ENCODE measurements at places on chromosomes 12 and 14.

DNA sequence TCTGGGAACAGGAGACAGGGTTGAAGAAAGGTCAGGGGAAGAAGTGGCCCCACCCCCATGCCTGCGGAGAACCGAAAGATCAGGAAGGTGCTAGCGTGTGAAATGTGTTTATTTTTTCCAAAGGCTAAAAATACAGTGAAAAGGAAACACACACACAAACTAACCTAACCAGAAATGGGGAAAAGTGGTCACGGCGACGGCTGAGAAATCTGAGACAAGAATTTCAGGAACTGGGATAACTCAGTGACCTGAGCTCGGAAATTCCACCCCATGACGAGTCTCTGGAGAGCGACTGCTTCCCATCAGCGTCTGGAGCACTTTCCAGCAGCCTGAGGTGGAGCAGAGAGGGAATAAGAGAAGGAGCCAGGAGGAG lies 16.6 kb upstream of the RND1 start:
- DNase-seq = no peak

DNA sequence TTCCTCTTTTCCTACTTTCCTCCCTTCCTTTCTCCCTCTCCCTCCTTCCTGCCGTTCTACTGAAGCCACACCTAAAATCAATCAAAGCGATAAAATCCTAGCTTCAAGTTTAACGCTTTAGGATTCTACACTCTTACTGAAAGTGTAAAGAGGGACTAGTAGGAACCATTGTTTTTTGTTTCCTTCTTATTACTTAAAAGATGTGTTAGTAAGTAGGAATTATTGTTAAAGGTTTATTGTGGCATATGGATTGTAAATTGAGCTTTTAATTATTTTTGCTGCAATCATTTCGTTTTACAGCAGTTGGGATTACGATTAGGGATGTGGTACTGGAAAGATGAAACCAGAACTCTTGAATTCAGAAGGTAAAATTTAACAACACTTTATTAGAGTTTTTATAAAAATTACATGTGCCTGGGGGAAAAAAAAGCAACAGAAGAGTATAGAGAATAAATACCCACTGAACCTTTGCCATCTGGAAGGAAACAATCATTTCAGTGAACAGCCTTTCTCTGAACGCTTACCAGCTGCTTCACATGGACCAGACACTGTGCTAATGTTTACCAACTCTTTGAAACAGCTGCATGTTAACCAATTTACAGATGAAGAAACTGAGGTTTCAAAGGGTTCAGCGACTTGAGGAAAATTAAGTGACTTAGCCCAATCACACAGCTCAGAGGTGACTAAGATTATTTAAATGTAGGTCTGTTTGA lies 1.0 kb downstream of the PPP1R36 start:
- no peak for DNase-seq

DNA sequence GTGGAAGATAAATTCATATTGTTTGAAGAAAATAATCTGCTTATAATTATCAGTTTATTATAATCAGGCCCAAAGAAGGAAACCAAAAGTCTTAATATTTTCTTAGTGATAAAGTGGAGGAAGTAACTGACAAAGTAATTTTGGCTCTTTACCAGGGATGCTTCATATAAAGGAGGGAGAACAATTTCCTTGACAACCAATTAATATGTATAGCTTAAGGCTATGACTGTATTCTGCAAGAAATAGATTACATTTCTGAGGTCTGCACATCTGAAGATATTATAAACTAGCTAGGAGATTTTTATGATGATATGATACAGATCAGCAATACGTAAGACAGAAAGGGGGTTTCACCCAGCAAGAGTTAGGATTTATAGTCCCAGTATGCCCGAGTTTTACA lies 90.8 kb downstream of the BICD1 start:
- DNase-seq = no peak

DNA sequence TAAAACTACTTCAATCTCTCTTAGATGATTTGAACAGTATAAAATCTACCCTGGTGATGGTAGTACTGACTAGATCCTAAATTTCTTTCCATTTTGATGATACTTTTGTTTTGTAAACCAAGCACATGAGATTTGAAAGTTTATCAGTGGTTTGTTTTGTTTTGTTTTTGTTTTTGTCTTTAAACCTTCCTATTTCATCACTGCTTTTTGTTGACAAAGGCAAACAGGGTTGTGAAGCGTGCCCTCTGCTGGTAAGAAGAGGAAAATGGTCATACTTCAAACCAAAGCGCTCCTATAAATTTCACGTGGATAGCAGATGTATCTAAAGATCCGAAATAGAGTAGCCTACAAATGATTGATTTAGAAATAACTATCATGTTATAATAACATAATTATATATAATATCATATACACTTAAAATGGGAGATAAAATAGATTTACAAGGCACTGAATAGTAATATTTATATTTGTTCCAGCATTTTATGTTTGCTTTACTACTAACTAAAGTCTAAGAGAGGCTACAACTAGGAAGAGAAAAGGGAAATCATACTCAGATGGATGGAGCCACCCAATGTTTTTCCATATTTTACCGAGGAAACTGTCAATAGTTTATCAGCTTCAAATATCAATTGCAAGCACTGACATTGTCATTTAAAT lies 254.0 kb upstream of the USP15 start:
- peak; percentile 0 for DNase-seq

DNA sequence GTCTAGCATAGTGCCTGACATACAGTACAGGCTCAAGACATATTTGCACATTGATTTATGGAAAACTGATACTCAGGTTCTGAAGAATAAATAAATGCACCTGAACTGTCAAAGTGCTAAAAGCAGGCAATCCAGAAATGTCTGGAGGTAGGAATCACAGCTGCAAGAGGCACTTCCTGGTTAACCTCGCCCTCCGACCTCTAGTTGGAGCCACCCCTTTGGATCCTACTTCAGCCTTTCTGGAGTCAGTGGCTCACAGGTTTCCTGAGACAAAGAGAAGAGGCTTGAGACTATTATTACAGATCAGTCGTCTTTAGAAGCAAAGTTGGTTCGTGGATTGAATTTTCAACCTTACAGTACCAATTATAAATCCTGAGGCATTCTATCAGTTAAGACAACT lies 13.0 kb downstream of the TCP11L2 start:
- no peak for DNase-seq

DNA sequence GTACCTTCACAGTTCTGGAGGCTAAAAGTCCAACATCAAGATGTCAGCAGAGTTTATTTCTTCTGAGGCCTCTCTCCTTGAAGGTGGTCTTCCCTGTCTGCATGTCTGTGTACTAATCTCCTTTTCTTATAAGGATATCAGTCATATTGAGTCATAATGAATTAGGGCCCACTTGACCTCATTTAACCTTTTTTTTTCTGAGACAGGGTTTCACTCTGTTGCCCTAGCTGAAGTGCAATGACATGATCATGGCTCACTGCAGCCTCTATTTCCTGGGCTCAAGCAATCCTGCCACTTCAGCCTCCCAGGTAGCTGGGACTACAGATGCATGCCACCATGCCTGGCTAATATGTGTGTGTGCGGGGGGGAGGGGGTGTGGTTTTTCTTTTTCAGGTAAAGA lies 41.7 kb downstream of the PPM1H start:
- no peak for DNase-seq

GRCh38 chr12:76738824-76739579 lies 24.9 kb upstream of the ZDHHC17 start:
- DNase-seq = no peak

DNA sequence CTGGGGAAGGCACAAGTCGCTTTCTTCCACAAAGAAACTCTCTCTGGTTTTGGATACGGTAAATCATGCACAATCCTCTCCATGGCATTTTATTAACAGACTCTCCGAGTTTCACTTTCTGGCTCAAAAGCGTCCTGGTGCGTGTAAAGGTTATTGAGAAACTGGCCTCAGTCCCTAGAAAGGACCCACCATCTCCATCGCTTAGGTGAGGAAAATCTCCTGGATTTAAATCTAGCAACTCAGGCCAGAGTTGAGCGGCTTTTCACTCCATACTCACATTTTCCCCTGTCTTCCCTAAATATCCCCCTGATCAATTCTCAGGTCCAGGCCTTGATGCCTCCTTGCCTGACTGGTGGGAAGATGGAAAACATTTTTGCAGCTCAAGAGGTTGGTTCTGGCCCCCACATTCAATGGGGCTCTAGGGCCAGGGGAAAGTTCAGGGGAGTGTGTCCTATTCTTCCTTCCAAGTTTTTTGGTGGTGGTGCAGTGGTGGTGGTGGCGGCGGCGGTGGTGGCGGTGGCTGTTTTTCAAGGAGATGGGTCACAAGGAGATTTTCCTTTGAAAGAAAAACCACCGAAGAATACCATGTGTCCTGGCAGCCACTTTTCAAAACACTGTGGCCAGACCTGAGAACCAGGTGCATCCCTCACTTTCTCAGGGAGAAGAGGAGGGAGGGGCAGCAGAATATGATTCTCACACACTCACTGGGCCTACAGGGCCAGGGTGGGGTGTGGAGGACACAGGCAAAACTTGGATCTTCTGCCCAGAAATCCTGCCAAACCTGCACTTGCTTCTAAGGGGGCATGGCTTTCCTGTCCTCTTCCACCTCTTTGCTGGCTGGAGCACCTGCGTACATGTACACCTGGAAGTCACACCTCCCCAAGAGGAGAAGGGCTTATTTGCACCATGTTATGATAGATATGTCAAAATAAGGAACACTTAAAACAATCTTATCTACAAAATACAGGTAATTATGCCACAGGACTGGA lies 46.7 kb upstream of the PNMA1 start:
- no peak for DNase-seq

DNA sequence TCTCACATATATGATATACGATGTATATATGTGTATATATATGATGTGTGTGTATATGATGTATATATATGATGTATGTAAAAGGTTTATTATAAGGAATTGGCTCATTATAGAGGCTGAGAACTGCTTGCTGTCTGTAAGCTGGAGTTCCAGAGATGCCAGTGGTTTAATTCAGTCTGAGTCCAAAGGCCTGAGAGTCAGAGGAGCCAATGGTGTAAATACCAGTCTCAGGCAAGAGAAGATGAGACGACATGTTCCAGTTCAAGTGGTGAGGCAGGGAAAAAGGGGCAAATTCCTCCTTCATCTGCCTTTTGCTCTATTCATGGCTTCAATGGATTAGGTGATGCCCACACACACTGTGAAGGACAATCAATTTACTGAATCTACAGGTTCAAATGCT lies 17.1 kb upstream of the STYK1 start:
- DNase-seq = no peak

All from AG09319 (cell line).